NCI-H187 (cell line): ENCODE measurements at places on chromosomes 4 and X.

GRCh38 chr4:13441506-13441905 is 42.6 kb downstream of the RAB28 start:
- DNase-seq: no peak

- no peak for DNase-seq
Measured at GRCh38 chr4:174260099-174260498, 23.4 kb downstream of the FBXO8 start.

DNA sequence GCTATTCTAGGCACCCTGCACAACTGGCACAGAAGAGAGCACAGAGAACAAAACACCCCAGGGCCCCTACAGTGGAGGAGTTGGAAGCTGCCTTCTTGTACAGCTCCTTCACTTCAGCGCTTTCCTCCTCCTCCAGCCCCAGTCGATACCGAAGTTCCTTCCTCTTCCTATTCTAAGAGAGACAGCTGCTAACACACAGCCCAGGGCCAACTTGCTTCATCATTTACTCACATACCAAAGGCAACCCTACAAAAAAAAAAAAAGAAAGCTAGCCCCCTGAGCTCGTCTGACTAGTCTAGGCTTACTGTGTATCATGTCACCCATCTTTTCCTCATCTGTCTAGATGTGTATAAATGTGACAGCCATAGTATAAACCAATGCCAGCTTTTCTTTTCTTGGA is 64.5 kb downstream of the MID1 start:
- DNase-seq: no peak

DNA sequence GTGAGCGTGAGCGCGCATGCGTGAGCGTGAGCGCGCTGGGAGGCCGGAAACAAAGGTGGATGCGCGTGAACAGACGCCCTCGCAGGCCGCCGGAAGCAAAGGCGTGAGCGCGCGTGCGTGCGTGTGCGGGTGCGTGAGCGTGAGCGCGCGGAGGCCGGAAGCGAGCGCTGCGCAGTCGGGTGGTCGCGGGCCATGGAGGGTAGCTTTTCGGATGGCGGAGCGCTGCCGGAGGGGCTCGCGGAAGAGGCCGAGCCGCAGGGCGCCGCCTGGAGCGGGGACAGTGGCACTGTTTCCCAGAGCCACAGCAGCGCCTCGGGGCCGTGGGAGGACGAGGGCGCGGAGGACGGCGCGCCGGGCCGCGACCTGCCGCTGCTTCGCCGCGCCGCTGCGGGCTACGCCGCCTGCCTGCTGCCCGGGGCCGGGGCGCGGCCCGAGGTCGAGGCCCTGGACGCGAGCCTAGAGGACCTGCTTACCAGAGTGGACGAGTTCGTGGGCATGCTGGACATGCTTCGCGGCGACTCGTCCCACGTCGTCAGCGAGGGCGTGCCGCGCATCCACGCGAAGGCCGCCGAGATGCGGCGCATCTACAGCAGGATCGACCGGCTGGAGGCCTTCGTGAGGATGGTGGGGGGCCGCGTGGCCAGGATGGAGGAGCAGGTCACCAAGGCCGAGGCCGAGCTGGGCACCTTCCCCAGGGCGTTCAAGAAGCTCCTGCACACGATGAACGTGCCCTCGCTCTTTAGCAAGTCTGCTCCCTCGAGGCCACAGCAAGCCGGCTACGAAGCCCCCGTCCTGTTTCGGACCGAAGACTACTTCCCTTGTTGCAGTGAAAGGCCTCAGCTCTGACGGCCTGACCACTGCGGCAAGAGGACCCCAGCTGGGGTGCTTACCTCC is at the start of gene BLOC1S4:
BLOC1S4 (plus strand) TSS at position 157 of the 894 bp plus-strand sequence; CDS start at position 193, 36 bp downstream.
- DNase-seq: peak; percentile 81

DNA sequence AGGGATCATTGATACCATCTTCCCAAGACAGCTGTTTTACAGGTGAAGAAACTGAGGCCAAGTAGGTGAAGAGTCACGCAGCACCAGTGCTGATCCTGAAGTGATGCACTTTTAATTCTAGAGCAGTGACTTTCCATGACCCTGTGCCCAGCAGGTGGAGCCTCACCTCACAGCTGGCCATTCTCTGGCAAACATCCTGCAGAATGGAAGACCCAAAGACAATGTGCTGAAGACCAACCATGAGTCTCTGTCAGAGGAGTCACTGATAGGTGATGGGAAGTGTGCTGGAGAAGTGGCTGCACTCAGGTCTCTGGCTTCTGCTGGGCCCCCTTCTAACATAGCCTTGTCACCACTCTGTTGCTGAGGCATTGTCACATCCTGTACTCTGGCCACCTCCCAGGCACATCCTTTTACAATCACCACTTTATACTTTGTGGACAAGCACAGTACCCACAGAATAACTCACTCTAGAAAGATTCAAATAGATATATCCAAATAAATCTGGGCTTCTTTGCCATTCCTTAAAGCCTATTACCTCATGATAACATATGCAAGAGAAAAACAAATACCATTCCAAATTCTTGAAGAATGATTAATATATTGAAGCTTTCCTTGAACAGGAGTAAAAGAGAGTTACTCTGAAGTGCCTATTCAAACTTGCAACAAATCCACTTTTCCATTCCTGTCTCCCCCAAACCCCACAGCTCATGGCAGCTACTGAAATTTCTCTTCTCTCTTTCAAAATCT is 64.1 kb upstream of the SCOC start:
- DNase-seq: no peak

GRCh38 chrX:112785344-112785743 is 55.3 kb downstream of the AMOT start:
- DNase-seq: no peak

DNA sequence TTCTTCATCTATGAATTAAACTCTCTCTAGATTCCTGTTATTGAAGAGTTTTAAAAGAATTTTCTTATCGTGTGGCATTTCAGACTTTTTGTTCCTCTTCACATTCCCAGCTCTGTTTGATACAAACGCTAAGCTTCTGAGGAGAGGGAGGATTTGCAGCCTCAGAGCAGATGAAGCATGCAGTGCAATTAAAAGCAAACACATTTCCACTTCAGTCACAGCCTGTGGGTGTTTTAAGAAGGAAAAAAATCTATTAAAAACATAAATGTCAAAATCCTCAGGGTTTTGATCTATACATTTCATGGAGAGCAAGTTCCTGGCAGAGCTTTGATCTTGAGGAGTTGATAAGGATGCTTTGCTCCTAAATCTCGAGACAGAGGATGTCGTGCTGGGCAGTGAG is 442.4 kb upstream of the BOD1L1 start:
- no peak for DNase-seq

DNA sequence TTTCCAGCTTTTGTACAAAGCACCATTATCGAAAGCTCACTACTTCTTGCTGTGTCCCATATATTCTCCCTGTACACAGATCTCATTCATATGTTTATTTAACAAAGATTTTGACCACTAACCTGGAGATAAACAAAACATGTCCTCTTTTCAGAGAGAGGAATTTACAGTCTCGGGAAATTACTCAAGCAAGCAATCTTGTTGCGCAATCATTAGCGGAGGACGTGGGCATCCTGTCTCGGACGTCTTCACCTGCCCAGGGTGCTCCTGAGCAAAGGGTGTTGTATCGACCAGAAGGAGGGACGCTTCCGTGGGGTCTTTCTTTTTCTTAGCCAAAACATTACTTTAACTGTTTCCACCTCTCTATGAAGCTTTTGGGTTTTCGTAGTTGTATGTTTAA is 66.5 kb upstream of the CLCN4 start:
- no peak for DNase-seq

- DNase-seq: no peak
Measured at GRCh38 chrX:56963377-56963776, 32.0 kb downstream of the SPIN3 start.

DNA sequence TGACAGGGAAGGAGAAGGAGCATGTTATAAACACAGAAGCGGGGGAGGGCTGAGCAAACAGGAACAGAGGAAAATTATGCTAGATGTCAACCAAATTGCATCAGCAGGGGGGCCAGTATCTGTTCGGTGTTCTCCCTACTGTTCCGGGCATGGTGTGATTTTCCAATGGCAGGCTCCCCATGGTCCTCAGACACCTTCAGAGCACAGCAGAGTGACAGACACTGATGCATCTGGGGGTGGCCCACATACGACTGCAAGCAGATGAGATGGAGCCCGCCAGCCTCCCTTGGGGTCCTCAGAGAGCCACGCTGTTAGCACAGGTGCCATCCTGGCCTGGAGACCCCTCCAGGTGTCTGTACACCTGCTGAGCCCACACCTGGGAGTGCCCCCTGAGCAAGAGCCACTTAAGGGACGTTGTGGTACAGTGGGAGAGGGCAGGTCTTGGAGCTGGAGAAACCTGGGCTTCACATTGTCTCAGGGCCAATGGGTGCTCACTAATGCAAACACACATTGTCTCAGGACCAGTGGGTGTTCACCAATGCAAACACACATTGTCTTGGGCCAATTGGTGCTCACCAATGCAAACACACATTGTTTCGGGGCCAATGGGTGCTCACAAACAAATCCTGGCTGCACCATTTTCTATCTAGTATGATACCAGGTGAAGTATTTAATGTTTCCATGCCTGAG is 95.4 kb downstream of the SLC2A9 start:
- no peak for DNase-seq

DNA sequence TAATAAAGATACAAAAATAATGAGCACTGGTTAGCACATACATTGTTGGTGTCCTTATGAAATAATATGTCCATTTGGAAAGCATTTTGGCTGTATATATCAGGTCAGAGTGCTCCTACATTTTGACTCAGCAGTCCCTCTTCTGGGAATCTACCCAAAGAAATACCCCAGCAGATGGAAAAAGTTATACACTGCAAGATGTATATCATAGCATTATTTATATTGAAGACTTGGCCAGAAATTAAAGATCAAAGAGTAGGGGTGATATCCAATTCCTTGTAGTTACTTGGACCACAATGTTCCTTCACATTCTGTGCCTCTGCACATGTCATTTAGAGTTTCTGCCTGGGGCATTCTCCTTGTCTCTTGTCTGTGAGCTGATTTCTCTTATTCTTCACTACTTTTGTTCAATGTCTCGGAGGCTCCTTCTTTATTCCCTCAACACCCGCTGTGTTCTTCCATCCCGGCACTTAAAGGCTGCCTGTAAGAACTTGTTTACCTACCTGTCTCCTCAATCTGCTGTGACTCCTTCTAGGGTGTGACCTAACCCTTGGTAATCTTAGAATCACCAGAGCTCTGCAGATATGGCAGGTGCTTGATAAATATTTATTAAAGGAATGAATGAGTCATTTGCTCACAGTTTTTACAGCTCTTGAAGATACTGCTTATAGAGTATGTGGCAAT is 3.1 kb upstream of the TSPAN5 start:
- no peak for DNase-seq

DNA sequence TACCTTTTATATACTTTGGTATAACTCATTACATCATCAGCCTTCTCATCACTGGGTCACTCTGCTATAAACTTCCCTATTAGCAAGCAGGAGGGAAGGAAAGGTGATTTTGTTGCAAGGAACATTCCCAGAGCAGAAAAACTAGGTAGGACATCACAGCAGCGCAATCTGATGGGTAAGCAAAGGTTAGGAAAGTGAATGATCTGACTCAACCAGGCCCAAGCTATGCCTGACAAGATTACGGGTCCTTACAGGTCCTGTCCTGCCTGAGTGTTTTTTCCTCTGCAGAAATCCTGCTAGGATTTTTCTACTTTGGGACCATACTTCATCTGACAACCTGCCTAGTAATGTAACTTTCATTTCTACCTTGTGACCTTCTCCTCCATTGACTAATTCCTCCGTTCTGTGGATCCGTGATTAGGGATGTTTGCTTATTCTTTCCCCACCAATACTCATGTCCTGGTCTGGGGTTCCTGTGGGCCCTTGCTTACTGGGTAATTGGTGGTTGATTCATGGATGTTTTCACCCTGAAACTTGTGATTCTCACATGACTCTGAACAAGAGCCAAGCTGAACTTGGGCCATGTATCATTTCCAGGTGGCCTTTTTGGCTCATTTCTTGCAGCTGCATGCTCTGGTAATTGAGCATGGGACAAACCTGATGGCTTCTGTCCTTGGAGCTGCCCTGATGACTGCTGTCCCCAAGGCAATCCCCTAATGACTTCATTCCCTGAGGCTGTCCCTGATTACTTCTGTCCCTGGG is 111.9 kb upstream of the KIT start:
- DNase-seq: no peak

GRCh38 chr4:7722766-7723387 is 216.8 kb downstream of the AFAP1 start:
- DNase-seq: no peak

DNA sequence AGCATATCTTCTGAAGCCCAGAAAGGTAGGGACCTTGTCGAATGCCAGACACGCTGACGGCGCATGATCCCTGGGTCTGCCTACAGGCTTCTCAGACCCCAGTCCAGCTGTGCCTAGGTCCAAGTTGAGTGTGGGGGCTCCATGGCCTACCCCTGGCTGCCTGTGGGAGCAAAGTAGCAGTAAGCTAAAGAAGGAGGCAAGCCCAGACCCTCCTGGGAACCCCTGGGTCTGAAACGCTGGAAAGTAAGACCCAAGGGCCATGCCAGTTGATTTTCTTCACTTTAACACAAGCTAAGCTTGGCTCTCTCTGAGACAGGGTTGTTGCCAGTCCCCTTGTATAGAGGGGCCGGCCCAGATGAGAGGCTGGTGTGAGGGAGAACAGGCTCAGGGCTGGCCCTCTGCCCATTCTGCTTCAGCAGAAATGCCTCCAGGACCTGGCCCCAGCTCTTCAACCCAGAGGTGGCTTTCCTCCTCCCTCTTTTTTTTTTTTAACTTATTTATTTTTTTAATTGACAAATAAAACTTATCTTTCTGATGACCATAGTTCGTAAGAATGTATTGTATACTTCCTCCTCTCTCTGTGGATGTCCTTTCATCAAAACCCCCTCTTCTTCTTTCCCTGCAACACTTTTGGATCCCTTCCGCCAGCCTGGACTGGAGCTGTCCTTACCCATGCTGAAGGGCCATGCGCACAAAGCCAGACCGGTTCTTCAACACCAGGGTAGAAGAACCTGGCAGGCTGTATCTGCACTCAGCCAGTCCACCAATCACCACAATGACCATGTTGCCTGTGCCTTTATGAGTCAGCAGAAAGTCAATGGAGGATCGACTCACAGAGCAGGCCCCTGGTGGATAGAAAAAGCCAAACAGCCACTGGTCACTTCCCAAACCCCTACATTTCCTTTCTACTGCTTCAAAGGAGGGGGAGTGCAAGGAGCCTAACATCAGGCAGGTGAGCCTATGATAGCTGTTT is 7.1 kb downstream of the AWAT2 start:
- no peak for DNase-seq

DNA sequence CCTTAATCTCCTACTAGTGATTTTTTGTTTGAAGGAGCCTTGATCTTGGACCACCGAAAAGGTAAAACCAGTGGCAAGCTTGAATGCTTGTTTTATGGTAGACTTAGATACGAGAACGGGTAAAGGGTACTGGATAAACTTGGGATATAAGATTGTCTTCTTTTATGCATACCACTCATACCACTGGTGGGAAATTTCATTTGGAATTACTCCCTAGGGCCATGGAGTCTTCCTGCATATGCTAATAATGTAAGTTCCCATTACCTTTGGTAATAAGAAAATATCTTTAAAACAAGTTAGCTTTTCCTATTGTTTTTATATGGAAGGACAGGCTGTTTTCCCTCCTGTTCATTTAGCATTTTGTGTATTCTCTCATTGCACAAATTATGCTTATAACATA is 11.7 kb downstream of the SMARCAD1 start:
- DNase-seq: no peak

- no peak for DNase-seq
Measured at GRCh38 chr4:70640192-70640591, 11.6 kb downstream of the ENAM start.
